ENCODE measurements at places on chromosomes 1 and 21.

- no peak for DNase-seq
Observed at GRCh38 chr1:184163674-184164465, 112.3 kb downstream of the TSEN15 start.

GRCh38 chr1:145891587-145892485, 6.2 kb upstream of the ANKRD35 start:
- peak; percentile 46 for DNase-seq

DNA sequence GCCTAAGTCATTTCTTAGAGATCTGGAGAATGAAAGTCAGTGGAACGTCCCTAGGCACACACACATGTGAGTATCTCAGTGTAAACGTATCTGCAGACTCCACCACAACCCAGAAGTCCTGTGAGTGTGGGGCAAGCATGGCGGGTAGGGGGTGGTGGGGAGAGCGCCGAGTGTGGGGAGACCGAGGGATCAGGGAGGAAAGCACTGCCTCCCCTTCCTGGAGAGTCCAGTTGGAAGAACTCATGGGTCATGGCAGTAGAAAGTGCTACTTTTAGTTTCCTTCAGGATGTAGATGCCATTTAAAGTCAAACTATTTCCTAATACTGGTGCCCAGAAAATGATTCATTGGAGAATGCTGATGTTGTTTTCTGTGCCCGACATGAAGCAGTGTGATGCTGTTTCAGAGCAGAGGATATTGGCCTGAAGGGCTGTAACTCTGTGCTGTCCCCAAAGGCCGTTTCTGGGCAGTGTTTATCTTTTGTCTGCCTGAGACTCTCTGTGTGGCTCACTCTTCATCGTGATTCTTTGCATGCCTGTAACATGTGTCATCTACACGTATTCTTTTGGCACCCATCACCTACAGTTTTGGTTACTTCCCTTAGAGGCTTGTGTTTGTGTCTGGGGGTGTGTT, 45.7 kb upstream of the TSPAN2 start:
- no peak for DNase-seq

DNA sequence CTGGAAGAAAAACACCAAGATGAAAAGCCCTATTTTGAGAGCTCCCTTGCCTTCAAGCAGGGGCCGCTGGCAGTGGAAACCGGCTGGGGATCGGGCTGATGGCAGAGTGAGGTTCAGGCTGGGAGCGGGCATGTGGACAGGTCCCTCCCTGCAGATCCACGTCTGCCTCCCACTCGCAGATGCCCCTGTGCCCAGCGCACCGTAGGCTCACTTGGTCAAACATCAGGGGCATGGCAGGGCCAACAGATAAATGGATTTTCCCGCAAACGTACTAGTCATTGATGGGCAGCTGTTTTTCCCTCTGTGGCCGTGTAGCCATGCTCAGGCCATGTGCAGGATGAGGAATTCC, 6.6 kb upstream of the C1orf174 start:
- no peak for DNase-seq

DNA sequence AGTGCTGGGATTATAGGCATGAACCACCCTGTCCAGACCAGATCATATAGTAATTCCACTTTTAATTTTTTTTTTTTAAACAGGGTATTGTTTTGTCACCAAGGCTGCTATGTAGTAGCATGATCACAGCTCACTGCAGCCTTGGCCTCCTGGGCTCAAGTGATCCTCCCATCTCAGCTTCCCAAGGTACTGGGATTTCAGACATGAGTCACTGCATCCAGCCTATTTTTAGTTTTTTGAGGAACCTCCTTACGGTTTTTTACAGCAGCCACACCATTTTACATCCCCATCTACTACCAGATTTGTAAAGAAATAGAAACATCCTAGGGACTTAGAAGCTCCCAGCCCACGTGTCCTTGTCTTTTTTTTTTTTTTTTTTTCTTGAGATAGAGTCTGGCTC, 24.0 kb downstream of the L1TD1 start:
- no peak for DNase-seq

DNA sequence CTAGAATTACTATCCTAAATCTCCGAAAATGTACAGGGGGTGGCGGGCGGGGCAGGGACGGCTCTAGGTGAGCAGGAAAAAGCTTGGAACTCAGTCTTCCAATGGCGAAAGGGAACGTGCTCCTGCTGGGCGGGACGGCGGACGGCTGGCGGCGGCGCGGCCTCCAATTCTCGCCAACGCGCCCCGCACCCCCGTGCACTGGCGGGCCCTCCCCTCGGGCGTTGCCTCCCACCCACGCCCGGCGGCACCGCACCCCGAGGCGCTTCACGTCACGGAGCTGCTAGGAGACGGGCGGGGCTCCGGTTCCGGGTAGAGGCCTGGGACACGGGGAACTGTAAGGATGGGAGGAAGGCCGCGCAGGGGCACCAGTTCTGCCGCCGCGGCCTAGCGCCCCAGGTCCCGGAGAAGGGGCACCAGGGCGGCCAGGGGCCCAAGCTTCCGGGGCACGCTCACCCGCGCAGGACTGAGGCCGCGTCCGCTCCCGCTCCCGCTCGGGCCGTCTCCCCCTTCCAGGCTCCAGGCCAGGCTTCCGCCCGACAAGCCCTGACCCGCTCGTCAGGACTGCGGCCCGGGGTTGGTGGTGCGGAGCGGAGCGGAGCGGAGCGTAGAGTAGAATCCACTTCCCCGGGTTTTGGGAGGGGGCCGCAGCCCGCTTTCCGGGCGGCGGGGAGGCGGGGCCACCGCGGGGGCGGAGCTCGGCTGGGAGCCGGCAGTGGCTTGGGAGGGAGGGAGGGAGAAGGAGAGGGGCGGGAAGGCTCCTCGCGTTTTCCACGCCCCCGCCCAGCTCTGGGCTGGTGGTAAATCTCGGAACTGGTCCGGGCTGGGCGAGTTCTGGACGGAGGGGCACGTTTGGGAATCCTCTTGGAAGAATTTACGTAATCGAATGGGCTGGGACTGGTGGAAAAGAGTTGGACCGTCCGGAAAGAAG, at the start of gene DDX59:
TSS of gene DDX59 (minus strand) at position 594 of the 928 bp plus-strand sequence. CDS start 3,167 bp downstream, outside the sequence.
- DNase-seq: peak; percentile 84

DNA sequence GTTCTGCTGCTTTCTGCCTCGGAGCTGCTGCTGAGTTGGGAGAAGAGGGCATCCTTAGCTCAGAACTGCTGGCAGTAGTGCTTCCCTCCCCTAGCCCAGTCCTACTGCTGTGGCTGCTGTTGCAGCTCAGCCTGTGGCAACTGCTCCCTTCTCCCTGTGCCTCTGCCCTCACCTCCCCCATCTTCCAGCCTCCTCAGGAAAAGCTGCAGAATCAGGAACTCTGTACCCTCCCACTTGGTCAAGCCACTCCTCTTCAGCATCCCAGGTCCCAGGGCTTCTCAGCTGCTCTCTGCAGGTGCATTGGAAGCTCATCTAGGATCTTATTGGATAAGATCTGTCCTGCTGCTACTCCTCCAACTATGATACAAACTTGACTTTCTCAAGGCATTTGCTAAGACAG, 316.7 kb downstream of the BRINP2 start:
- no peak for DNase-seq

- DNase-seq: no peak
Observed at GRCh38 chr1:18484721-18485120, 4.0 kb downstream of the KLHDC7A start.

GRCh38 chr1:223006917-223007648, 136.0 kb downstream of the TLR5 start:
- DNase-seq: no peak

DNA sequence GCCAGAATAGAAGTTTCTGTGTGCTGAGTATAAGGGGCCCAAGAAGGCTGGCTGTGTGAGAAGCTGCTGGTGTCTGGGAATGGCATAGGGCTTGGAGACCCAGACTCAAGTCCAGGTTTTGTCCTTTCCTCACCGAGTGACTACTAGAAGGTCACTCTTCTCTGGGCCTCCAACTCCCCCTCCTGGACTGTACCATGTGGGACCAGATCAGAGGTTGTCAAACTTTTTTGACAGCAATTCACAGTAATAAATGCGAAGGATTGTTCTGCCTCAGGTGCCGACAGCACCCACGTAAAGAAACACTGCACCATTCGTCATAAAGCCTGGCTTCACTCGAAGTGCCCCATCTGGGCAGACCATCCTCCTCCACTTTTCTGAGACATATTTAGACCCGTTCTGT, 29.0 kb downstream of the PKP1 start:
- no peak for DNase-seq

- no peak for DNase-seq
Observed at GRCh38 chr1:166029196-166029945, 137.4 kb downstream of the FAM78B start.

DNA sequence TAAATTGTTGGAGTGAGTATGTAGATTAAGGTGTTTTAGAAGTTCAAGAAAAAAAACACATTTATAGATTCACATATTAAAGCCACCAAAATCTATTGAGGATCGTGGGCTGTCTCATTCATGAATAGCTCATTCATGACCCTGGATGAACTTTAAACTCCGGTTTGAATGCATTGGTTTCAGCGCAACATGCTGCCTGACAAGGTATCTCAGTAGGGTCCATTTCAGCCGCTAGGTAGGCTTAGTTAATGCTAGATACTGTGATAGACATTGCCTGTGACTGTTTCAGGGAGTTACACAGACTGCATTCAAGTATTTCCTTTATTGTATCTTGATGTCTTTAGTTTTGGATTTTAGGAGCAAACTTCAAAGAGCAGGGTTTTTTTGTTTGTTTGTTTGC, 140.5 kb upstream of the POGK start:
- no peak for DNase-seq

GRCh38 chr1:173212952-173213491, 5.9 kb upstream of the TNFSF4 start:
- DNase-seq: no peak

DNA sequence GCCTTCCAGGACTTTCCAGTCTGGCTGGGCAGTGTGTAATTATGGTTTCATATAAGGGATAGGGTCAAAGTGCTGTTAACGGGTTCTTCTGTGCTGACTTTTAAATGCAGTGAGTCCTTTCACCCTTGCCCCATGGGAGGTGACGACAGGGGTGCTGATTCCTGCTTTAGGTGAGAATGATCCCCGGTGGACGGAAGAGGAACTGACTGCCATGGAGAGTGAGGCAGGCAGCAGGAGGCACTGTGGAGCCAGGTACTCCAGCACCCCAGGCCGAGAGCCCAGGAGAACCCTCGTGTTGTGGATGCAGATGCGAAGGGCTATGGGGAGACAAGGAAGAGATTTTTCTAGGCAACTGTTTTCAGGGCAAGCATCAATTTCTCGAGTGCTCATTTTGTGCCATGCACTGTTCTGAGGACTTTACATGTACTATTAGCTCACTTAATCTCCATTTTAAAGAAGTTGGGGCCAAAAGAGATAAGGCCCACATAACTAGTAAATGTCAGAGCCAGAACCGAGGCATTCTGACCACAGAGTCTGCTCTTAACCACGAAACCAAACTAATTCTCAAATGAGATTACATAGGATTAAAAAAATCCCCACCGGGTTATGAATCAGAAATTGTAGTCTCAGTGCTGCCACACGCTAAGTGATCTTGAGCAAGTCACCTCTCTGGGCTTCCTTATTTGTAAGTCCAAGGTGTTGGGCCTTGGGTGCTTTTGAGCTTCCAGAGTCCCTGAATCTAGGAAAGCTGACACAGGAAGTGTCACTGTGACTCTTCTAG, 28.2 kb downstream of the STPG1 start:
- no peak for DNase-seq

DNA sequence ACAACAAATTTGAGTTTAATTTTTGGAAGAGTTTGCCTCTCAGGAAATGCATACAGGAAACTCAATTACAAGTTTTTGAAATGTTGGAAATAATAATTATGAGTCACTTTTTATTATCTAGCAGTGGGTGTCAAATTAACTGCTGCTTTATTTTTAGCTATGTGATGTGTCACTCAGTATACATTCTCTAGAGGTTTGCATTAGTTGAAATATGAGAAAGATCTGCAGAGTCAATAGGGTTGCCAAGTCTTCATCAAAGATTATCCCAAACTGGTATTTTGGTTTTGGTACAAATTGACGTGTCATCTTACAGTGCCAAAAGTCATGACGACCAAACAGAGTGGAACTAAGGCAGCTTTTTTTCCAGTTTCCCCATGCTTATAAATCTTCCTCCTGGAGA, 54.3 kb upstream of the DIPK1A start:
- DNase-seq: no peak

GRCh38 chr1:186750257-186750656, 70.0 kb upstream of the PTGS2 start:
- DNase-seq: no peak
